ENCODE measurements at places on chromosomes 16 and 17.

DNA sequence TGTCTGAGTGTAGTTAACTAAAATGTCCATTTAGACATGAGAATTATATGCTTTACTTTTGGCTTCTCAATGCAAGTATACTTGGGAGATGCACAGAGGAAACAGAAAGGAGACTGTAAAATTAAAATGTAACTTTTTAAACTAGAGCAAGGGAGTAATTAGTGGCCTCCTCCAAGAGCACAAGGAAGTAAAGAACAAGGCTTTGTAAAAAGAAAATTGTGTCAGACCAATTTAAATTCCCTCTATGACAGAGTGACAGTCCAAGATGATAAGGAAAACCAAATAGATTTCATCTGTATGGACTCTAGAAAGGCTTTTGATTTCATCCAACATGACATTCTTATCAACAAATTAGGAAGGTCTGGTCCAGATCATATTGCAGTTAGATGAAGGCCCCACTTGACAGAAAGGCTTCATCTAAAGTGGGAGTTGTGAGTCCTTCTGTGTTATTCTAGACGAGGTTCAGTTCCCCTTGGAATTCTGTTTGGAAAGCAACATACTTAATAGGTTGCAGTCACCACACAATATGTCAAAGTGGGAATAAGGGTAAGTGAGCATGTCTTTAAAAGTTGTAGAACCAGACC is 6.5 kb upstream of the CAPNS2 start:
- no peak overlapping the region for H3K4me3 ChIP-seq
- peaks cover 9% of the 10 kb centered on the region for H3K4me1 ChIP-seq
- H3K27ac ChIP-seq, result no peak overlapping the region
- no peaks in the 10 kb centered on the region for H3K27me3 ChIP-seq
- no peaks in the 10 kb centered on the region for H3K36me3 ChIP-seq

- peaks cover 1% of the 10 kb centered on the region for H3K36me3 ChIP-seq
- no peak overlapping the region for H3K4me3 ChIP-seq
- H3K4me1 ChIP-seq, result no peaks in the 10 kb centered on the region
- peak overlapping the region; percentile 67 for H3K27ac ChIP-seq
- H3K27me3 ChIP-seq, result no peaks in the 10 kb centered on the region
Measured at GRCh38 chr17:68437979-68438822, 19.1 kb downstream of the WIPI1 start.

DNA sequence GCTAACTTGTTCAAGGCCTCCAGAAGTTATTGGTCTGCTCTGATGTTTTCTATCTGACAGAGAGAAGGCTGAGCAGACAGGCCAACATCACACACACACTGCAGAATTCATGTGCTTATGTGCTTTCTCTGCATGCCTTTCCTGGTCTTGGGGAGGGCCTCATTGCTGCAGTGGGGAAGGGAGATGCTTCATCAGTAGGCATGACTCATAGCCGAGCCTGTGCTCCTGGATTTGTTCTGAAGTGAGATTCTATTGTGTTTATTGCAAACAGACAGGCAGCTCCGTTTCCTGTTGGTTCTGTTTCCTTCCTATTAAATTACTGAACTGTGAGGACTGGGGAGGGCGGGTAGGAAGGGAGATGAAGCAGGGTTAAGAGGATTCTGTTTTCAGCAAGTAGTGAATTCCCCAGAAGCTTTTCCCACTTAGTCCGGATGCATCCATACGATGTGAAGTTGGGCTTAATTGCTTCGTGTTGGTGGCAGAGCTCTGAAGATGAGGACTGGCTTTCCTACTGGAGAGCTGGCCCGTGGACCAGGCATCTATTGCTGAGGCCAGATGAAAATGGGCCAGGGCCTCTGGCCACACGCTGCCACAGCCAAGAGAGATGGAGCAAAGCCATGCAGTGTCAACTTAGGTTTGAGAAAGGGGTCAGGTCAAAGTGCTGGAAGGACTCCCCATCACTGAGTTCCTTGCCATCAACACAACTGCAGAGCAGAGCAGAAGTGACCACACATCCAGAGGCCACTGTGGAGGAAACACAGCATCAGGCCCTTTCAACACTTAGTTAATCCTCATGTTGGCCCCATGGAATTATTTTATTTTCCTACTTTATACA is 179.3 kb downstream of the UTP18 start:
- no peak for DNase-seq
- no peak overlapping the region for H3K4me3 ChIP-seq
- no peaks in the 10 kb centered on the region for H3K36me3 ChIP-seq

DNA sequence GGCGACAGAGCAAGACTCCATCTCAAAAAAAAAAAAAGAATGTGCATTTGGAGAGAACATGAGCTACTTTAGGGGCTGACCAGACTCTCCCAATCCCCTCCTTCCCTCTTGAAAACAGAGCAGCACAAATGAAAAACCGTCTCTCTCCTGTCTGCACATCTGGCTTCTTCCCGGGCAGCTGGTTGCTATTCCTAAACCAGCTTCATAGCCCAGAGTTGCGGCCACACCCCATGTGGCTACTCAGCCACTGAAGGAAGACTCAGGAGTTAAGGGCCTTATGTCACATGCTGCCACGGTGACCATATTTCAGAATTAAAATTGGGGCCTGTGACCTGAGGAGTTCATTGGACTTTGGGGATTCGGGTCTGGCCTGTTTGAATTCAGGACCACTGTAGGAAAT is 48.3 kb downstream of the KATNIP start:
- DNase-seq, result no peak
- H3K27ac ChIP-seq, result no peak overlapping the region
- H3K4me3 ChIP-seq, result no peak overlapping the region
- H3K27me3 ChIP-seq, result no peaks in the 10 kb centered on the region
- peaks cover 6% of the 10 kb centered on the region for H3K4me1 ChIP-seq

GRCh38 chr17:50096092-50096491 is 941 bp downstream of the PDK2 start:
- H3K36me3 ChIP-seq, result no peaks in the 10 kb centered on the region
- peak overlapping the region; percentile 13 for H3K27ac ChIP-seq
- DNase-seq, result no peak
- peak overlapping the region; percentile 88 for H3K4me3 ChIP-seq
- no peaks in the 10 kb centered on the region for H3K27me3 ChIP-seq

- H3K36me3 ChIP-seq, result no peaks in the 10 kb centered on the region
- H3K4me1 ChIP-seq, result peaks cover 32% of the 10 kb centered on the region
- H3K4me3 ChIP-seq, result peak overlapping the region; percentile 87
- H3K27ac ChIP-seq, result peak overlapping the region; percentile 96
- DNase-seq, result peak; percentile 92
- H3K27me3 ChIP-seq, result no peaks in the 10 kb centered on the region
Measured at GRCh38 chr16:75250809-75251279, 580 bp downstream of the BCAR1 start.

DNA sequence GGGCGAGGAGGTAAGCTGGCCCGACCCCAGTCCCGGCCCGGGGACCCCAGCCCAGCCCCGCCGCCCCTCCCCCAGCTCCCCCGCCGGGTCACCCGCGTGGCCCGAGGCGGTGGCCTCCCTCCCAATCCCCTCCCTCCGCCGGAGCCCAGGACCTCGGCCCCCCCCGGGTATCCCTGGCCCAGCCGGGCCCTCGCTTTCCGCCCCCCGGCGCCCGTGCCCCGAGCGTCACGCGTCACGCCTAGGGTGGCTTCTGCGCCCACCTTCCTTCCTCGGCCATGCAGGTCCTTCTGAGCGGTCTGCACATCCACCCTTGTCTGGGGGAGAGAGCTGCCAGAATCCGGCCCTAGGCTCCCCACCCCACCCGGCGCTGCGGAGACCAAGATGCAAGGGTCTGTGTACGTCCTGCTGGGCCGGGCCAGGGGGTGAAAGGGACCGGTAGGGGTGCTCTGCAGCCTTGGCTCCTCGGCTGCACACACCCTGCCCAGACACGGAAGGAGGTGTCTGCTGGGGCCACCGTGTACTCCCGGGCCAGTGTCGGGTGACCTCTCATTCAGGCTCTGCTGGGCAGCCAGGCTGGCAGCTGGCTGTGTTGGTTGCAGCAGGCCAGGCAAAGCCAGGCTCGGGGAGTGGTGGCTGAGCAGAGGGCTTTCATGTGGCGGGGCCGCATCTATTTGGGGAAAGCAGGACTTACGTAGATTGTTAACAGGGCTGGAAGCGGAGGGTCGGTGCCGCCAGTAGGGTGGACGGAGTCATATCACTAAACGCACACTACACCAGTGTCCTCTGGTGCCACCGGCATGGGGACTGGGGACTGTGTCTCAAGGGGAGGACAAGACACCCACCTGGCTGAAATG is 754 bp downstream of the RAB11FIP4 start:
- H3K27ac ChIP-seq, result no peak overlapping the region
- H3K4me1 ChIP-seq, result no peaks in the 10 kb centered on the region
- H3K4me3 ChIP-seq, result peak overlapping the region; percentile 31
- DNase-seq, result no peak

GRCh38 chr16:72807245-72807644 is 240.7 kb downstream of the ZFHX3 start:
- H3K27ac ChIP-seq, result no peak overlapping the region
- DNase-seq, result no peak
- H3K36me3 ChIP-seq, result peaks cover 6% of the 10 kb centered on the region
- H3K4me3 ChIP-seq, result no peak overlapping the region

GRCh38 chr16:27390151-27390550 is 11.8 kb upstream of the IL21R start:
- H3K36me3 ChIP-seq, result no peaks in the 10 kb centered on the region
- no peak overlapping the region for H3K27ac ChIP-seq
- H3K4me1 ChIP-seq, result no peaks in the 10 kb centered on the region
- no peaks in the 10 kb centered on the region for H3K27me3 ChIP-seq
- no peak for DNase-seq

DNA sequence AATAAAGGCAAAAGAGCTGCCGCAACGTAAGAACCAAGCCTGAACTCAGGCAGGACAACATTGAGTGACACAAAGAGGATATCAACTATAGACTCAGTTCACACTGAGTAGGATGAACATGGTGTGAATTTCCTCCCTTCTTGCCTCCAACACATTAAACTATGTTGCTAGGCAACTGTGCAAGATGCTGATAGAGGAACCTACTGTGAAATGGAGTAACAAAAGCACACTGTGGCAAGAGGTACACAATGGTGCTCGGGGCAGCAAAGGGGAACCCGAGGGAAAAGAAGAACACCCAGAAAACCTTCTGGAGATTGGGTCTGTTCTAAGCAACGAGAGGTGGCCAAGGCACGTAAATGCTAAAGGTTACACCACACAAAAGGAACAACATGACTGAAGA is 34.1 kb downstream of the GRB2 start:
- no peak overlapping the region for H3K27ac ChIP-seq
- H3K4me1 ChIP-seq, result peaks cover 6% of the 10 kb centered on the region
- no peak for DNase-seq
- no peak overlapping the region for H3K4me3 ChIP-seq
- H3K27me3 ChIP-seq, result no peaks in the 10 kb centered on the region

DNA sequence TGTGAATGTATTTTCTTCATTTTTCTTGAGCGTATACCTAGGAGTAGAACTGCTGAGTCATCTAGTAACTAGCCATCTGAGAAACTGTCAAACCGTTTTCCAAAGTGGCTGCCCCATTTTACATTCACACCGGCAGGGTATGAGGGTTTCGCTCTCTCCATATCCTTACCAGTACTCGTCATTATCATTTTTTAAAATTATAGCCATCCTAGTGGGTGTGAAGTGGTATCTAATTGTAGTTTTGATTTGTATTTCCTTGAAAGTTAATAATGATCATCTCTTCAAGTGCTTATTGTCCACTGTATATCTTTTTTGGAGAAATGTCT is 6.0 kb downstream of the RNF157 start:
- no peaks in the 10 kb centered on the region for H3K4me1 ChIP-seq
- no peak overlapping the region for H3K4me3 ChIP-seq
- no peaks in the 10 kb centered on the region for H3K36me3 ChIP-seq
- DNase-seq, result no peak
- no peak overlapping the region for H3K27ac ChIP-seq

- no peak overlapping the region for H3K27ac ChIP-seq
- H3K4me3 ChIP-seq, result no peak overlapping the region
- DNase-seq, result no peak
Measured at GRCh38 chr17:11889266-11889665, 108.0 kb downstream of the ZNF18 start.

DNA sequence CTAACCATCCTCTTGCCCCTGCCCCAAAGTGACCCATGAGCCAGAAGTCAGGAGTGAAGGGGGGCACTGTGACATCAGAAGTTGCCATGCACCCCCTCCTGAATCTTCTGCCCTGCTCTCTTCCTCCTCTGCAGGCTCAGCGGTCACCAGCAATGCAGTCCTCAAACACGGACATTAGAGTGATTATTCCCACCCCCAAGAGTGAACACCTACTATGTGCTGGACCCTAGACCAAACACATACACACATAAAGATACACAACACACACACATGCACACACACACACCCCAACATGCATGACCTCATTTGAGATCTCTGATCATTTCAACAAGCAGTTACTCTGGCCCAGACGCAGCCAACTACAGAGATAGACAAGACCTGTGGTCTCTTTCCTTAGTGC is at the start of gene CDRT4:
Gene CDRT4 (minus strand): TSS at position 30 of the 400 bp plus-strand sequence. CDS start 27,383 bp downstream, outside the sequence.
- H3K4me1 ChIP-seq, result no peaks in the 10 kb centered on the region
- no peaks in the 10 kb centered on the region for H3K36me3 ChIP-seq
- H3K27ac ChIP-seq, result no peak within 1 kb of the TSS
- no peak for DNase-seq

DNA sequence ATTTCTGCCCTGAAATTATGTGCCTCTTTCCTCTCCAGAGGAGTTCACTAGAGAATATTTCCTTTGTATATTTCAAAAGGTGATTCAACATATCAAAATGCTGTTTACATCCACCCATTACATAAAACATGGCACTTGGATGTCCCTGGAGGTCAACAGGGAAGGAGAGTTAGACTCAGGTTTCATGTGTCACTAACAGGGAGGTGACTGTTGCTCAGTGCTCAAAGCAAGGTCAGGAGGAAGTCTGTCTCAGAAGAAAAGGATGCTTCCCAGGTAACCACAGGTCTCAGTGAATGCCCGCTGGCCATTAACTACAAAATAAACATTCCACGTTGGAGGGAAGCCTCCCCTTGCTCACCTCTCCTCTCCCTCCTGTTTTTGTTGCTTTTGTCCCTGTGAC is 198.6 kb downstream of the AXIN2 start:
- no peak for DNase-seq
- no peaks in the 10 kb centered on the region for H3K4me1 ChIP-seq
- H3K4me3 ChIP-seq, result no peak overlapping the region
- H3K36me3 ChIP-seq, result no peaks in the 10 kb centered on the region

- no peak overlapping the region for H3K4me3 ChIP-seq
- H3K27ac ChIP-seq, result no peak overlapping the region
- no peaks in the 10 kb centered on the region for H3K36me3 ChIP-seq
Measured at GRCh38 chr17:70994194-70994593, 824.9 kb downstream of the KCNJ2 start.

GRCh38 chr16:56856876-56857447 is 8.0 kb upstream of the SLC12A3 start:
- H3K4me1 ChIP-seq, result no peaks in the 10 kb centered on the region
- no peaks in the 10 kb centered on the region for H3K27me3 ChIP-seq
- H3K36me3 ChIP-seq, result no peaks in the 10 kb centered on the region
- H3K4me3 ChIP-seq, result no peak overlapping the region
- H3K27ac ChIP-seq, result no peak overlapping the region

- no peak overlapping the region for H3K27ac ChIP-seq
- H3K27me3 ChIP-seq, result no peaks in the 10 kb centered on the region
- no peaks in the 10 kb centered on the region for H3K36me3 ChIP-seq
- H3K4me3 ChIP-seq, result no peak overlapping the region
- DNase-seq, result no peak
Measured at GRCh38 chr16:48188449-48189102, 32.8 kb upstream of the ABCC12 start.

- peaks cover 26% of the 10 kb centered on the region for H3K36me3 ChIP-seq
- H3K4me3 ChIP-seq, result no peak overlapping the region
- no peaks in the 10 kb centered on the region for H3K4me1 ChIP-seq
- no peak for DNase-seq
- H3K27me3 ChIP-seq, result no peaks in the 10 kb centered on the region
Measured at GRCh38 chr17:77212833-77213777, 72.3 kb downstream of the SEC14L1 start.
